ENCODE measurements at places on chromosomes 1 and 21.
A peak's percentile ranks its signal among the peaks of the same experiment; 100 is the strongest.

GRCh38 chr1:79657951-79658658 is 651.6 kb upstream of the ADGRL4 start:
- no peak for DNase-seq

GRCh38 chr1:65259816-65260215 is 49.5 kb upstream of the DNAJC6 start:
- no peak for DNase-seq

DNA sequence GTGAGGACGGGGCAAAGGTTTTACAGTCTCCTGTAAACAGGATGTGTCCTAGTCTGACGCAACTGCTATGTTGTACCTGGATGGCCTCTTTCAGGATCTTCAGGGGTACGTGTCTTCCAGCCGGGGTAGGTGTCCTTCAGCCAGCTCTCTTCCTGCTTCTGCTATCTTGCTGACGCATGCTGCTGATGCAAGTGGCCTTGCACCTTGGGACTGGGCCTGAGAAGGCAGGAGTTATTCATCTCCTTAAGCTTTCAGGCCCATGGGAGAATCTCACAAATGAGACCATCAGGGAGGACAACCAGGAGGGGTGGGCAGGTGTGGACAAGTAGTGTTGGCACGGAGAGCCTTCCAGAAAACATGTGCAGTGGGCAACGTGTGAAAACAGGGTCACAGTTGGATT is 7.9 kb upstream of the SPRR1B start:
- no peak for DNase-seq

DNA sequence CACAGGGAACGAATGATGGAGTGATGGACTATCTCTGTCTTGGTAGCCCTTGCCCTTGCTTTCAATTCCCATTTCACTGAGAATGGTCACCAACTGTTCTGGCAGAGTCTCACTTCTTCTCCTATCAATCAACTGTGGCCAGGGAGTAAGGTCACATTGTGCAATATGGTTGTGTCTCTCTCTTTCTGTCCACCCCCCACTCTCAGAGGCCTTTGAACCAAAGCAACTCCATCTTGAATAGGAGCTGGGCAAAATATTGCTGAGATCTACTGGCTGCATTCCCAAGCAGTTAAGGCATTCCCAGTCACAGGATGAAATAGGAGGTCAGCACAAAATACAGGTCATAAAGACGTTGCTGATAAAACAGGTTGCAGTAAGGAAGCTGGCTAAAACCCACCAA is 36.7 kb downstream of the NTMT2 start:
- no peak for DNase-seq

DNA sequence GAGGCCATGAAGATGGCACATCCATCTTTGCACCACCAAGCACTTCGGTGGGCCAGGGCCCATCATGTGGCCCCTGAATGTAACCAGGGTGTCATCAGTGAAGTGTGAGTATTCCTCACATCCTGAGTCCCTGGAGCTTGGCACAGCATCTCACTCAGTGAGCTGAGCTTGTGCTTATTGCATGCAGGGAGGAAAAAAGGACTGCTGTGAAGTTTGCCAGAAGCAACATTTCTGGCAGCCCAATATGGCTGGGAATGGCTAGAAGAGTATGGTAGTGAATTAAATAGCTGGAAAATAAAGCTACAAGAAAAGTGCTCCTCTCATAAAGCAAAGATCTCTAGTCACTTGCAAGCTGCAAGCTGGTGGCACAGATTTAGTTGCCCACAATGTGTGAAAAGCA is 109.3 kb downstream of the TNFSF18 start:
- DNase-seq = no peak

DNA sequence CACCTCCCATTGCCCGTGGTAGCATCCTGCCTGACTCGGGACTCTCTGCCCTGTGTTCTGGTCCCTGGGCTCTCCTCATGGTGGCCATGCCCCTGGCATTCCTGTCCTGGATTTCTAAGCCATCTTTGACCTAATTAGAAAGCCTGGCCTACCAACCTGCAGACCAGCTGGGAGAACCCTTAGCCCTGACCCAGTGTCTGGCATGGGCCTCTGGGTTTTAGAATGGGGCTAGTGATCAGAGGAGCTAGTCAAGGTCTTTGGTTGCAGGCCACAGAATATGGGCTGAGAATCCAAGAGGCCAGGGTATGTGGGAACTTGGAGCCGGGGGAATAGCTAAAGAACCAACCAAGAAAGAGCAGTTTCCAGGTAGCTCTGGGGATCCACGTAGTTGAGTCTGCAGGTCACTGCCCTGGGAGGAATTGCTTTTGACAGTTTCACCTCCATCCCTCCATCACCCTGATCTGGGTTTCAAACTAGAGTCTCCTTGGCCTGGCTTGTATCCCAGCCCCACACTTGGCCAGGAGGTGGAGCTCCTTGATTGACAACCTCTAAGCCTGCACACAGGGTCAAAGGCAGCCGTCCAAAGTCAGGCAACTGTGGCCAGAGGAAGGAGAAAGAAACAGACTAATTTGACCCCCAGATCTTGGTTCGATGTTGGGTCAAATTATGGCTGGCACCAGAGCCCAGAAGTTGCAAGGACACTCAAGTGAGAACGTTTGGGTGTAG is 54.7 kb upstream of the ABCG1 start:
- no peak for DNase-seq

DNA sequence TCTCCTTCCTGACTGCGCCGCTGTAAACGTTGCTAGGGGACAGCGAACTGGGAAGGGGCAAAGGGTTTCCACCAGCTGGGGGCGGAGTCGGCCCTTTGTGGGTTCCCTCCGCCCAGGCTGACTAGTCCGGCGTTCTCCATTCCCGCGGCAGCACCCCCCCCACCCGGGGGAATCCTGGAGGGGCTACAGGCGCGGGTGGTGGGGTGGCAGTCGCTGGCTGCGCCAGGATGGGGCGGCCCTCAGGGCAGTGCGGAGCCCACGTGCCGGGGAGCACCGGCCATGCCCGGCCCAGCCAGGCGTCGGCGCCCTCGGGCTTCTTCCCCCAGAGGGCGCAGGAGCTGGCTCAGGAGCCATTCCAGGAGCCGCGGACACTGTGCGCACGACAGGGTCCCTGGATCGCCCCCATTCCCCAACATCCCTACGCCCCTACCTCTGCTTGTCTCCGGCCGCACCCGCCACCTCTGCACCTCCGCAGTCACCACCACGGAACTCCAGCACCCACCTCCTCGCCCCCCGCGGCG is 476 bp downstream of the BATF3 start:
- peak; percentile 56 for DNase-seq

DNA sequence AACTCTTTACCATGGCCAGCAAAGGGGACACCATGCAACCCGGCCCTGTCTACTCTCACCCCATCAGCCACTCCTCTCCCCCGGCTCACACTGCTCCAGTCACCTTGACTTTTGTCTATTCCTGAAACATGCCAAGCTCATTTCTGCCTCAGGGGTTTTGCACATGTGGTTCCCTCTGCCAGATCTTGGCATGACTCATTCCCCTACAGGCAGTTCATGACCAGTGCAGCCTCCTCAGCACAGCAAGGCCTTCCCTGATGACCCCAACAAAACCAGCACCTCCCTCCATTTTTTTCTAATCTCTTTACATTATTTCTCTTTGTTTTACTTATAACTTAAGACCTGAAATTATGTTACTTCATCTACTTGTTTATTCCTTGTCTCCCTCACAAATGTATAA is 58.6 kb upstream of the GJB5 start:
- DNase-seq = no peak

DNA sequence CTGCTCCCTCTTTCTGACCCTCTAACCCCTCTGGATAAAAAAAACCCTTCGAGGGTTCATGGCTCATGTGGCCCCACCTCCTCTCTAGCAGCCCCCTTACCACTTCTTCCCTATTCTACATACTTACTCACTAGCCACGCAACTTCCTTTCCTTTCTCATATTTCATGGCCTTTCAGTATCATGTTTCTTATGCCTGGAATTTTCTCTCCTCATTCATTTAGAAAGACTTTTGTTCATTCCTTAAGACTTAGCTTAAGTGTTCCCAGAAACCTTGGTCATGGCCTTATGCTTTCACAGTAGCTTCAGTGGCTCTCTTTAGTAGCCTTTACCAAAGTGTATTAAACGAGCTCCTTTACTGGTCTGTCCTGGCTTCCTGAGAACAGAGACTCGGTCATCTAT is 6.1 kb downstream of the ACP6 start:
- no peak for DNase-seq

DNA sequence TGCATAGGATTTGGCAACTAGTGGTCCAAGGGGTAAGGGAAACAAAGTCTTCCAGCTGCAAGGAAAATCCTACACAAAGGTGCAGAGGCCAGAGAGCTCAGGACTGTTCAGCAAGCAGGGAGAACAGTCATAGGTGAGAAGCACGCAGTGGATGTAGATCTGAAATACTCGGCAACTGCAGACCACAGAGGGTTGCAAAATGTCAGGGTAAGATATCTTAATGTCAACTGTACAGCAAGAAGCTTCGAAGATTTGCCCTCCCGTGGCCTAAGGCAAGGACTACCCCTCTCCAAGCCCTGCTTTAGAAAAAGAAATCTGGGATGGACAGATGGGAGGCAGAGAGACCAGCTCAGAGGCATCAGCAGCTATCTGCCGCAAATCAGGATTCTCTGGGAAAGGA is 153.4 kb upstream of the IRF2BP2 start:
- DNase-seq = no peak

- no peak for DNase-seq
These were observed 388.8 kb downstream of the NTNG1 start for GRCh38 chr1:107529511-107530149.

GRCh38 chr1:116226017-116226416 is 114.8 kb downstream of the MAB21L3 start:
- DNase-seq = no peak

Data from activated B cell treated with CpG ODN at 0.5 μM for 24 hours (primary cell).